ENCODE measurements at places on chromosomes 1 and 21. TPM values are rescaled to one million over a fixed set of nuclear protein-coding genes. Genes with fewer than 3 reads are reported as not detected.

ILDR2 gene
- 2.0 TPM for total RNA-seq

CRNN gene
- not detected for total RNA-seq

UBXN10 gene
- 2.3 TPM for total RNA-seq

BRDT gene
- total RNA-seq = not detected

- no peak for DNase-seq
These were observed 19.2 kb downstream of the CRCT1 start for GRCh38 chr1:152533327-152533938.

GRCh38 chr1:30307182-30307581 lies 416.2 kb downstream of the MATN1 start:
- no peak for DNase-seq
